ENCODE measurements at places on chromosomes 1 and 21. TPM values are rescaled to one million over a fixed set of nuclear protein-coding genes. Genes with fewer than 3 reads are reported as not detected.

DNA sequence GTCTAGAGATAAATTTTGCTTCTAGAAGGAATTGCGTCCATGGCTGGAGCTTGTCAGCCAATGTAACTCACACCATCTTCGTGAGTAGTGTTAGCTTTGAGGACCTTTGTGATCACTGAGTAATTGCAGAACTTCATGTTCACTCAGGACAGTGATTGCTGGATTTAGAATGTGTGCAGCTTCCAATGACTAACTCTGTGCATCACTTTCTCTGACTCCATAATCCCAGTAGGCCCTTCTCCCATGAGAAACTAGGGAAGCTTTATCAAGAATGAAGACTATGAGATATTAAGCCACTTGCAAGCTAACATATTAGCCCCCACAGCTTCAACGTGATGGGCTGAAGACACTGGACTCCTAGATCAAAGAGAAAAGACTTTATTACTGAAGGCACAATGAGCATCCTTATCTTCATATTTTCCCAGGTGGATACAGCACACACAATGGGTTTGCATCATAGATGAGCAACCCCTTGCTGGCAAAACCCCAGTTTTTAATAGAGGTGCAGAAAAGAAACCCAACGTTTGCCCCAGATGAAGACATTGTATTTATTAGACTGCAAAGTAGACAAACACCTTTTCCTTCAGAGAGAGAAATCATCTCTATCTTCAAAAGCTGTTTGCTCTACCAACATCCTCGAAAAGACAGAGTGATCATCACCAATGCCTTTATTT is 561.0 kb downstream of the LTN1 start:
- no peak for DNase-seq

DNA sequence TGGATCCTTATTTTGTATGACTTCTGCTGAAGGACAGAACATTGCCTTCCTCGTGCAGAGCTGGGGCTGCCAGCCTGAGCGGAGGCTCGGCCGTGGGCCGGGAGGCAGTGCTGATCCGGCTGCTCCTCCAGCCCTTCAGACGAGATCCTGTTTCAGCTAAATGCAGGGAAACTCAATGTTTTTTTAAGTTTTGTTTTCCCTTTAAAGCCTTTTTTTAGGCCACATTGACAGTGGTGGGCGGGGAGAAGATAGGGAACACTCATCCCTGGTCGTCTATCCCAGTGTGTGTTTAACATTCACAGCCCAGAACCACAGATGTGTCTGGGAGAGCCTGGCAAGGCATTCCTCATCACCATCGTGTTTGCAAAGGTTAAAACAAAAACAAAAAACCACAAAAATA is 27.5 kb upstream of the KDM4A start:
- peak; percentile 21 for DNase-seq

GRCh38 chr1:79773385-79773784 is 766.9 kb upstream of the ADGRL4 start:
- DNase-seq = no peak

DNA sequence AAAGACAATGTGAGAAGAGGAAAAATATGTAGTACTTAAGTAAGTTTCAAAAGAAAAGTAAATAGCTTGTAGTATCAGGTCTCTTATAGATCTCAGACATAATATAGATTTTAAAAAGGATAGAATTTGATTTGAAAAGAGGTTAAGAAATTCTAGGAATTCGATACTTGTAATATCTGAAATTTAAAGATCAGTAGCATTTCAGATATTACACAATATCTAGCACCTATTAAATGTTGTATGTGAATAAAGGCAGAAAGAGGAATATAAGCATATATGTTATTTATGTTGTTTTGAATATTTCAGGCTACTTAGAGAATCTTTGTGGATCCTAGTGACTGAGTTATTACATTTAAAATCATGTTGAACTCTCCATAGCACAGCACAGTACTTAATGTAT is 35.0 kb upstream of the METTL18 start:
- DNase-seq = no peak

GRCh38 chr1:19737104-19737825 is 62.5 kb downstream of the TMCO4 start:
- peak; percentile 62 for DNase-seq

DNA sequence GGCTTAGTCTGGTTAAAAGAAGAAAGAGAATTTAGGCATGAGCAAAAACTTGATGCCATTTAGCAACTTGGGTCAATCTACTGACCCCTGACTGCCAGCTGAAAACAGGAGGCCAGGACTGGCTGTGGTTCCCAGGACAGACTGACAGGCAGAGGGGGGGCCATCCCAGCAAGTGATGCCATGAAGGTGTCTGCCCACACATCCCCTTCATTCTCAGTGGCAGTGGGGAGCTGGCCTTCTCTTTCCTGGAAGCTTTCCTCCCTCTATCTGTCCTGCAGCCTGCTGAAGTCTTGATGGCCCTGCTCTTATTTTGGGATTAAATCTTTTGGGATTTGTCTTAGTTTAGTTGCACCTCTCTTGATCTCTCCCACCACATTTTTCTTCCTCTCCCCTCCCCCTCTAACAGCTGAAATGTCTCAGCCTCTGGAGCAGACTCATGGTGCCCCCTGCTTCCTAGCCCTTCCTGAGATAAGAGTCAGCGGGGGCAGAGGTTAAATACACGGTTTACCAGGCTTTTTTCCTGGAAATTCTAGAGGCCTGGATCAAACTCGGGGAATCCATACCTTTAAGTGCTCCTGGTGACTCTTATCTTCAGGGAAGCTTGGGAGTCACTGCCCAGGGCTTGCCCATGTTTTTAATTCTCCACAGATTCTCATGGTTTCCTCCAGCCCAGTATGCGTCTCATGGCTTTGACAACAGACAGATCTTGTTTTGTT is 99.5 kb upstream of the TSPAN2 start:
- no peak for DNase-seq

FMO5 gene
- polyA plus RNA-seq = 2.0 TPM

SPRR1A gene
- not detected for polyA plus RNA-seq

CRP gene
- not detected for polyA plus RNA-seq

C1orf185 gene
- polyA plus RNA-seq = not detected

Data from fibroblast of lung (primary cell).